Testis (tissue), 5 donors: ENCODE measurements at places on chromosomes 7 and 10. TPM values are rescaled to one million over a fixed set of nuclear protein-coding genes. Genes with fewer than 3 reads are reported as not detected.
A peak's percentile ranks its signal among the peaks of the same experiment; 100 is the strongest.

GRCh38 chr10:132616170-132616995, 78.8 kb downstream of the INPP5A start:
- no peak for DNase-seq

TMEM196 gene
- total RNA-seq, result 0.12 TPM

DNA sequence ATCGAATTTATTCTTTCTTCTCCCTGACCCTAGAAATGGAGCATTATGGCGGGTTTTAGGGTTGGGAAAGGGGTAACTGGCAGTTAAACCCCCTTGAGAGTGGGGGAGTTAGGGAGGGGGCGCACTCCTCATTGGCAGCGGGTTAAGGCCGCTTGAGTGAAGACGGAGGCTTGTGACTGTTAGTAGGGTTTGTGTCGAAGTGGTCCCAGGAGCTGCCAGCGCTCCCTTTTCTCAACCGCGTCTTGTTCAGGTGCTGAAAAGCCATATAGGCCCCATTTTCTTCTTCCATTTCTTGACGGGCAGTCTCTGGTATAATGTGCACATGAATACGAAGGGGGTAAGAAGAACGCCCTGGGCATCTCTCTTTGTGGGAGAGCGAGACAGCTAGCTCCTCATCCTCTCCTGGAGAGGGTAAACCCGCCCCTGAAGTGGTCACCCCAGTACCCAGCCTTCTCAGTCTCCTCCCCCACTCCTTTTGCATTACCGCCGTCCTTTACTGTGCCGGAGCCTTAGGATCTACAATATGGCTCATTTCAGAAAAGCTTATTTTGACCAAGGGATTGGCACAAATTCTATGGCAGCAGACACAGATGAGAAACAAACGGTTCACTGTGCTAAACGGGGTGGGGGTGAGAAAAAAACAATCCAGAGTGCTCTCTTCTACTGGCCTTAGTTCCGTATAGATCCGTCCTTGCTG, 836 bp downstream of the KMT2E start:
- peak; percentile 75 for DNase-seq

GRCh38 chr10:114754445-114755320, 66.9 kb upstream of the FHIP2A start:
- DNase-seq, result no peak

GRCh38 chr10:18582803-18583202, 68.6 kb downstream of the NSUN6 start:
- no peak for DNase-seq

POLR2J2 gene
- total RNA-seq, result 10.2 TPM

DNA sequence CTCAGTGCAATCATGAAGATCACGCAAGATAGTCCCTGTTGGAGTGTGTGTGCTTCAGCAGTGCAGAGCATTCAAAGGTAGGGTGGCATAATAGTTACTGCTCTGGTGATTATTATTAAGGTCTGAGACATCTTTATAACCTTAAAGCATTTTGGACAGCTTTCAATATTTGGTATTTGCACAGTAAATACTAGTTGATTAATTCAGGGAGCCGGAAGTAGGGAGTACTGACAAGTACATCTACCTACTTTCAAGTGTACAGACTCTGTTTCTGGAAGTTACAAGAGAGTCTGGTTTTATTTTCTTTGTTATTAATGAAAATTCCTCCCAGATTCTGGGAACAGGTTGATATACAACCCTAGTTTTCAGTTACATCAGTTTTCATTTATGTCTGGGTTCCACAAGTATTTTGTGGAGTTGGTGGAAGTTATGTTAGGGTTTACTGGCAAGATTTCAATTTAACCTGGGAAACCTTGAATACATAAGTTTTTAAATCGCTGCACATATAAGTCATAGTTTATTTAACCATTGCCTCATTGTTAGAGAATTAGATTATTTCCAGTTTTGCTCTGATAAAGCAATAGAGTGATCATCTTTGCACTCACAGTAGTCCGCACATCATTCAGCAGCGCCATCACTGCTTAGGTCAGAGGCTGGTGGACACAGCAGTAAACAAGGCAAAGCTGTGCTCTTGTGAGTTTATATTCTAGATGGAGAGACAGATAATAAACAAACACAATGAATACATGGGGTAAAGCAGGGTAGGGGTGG, 366.6 kb downstream of the REEP3 start:
- no peak for DNase-seq

METTL2B gene
- 27.1 TPM for total RNA-seq

DNA sequence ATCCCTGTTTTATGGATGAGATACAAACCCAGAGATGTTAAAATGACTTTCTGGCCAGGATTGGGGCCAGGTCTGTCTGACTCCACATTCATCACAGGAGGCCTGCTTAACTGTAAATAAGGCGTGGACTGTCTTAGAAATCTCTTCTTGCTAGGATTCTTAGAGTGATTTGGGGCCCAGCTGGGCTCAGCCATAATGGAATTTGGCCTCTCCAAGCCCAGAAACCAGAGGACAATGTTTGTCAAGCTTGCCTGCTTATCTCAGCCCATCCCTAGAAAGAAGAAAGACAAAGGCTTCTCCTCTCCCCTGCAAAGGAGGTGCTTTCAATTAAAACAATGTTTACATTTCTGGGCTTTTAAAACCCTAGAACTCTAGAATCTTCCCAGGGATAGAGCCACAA, 2.9 kb downstream of the HABP2 start:
- no peak for DNase-seq

DNA sequence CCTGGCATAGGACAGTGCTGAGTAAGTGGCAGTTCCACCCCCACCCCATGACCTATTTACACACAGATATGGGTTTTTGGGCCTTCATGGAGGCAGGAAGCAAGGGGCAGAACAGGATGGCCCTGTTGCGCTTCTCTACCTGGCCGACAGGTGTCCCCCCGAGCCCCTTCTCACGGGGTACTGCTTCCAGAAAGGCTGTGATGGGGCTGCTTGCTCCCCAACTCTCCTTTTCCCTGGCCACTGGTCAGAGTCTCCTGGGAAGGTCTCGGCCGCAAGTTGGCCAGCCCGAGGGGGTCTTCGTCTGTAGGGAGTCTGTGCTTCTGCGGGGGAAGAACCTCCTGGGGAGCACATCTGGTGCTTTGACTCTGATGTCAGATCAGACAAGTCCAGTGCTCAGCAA, 139.8 kb upstream of the TNS3 start:
- DNase-seq, result no peak

AZGP1 gene
- total RNA-seq, result 42.1 TPM

DNA sequence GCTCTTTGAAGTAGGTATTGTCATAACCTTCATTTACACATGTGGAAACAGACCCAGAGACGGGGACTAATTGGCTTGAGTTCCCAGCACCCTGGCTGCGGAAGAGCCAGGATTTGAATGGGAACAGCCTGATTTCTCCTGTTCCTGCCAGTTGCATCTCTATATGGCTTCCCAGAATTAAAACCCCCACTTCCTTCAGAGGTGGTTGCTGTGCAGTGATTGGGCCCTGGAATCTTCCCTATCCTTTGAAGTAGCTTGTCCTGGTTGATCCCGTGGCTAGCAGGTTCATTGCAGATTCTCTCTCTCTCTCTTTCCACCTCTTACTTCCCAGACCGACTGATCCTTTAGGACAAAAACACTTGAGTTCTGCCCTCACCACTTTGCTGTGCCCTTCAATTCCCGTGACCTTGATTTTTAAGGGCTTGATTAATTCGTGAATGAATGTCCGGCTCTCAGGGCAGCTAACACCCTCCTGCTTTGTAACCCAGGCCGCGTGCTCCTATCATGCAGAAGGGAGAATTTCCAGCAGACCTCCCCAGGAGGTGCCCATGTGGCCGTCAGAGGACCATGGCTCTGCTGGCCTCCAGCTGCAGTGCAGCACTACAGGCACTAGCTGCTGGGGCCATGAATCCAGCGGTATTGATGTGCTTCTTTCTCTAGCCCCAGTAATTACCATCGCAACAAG, 120.6 kb upstream of the AGK start:
- DNase-seq, result no peak

GRCh38 chr10:102267748-102268147, 22.4 kb downstream of the GBF1 start:
- no peak for DNase-seq

DNA sequence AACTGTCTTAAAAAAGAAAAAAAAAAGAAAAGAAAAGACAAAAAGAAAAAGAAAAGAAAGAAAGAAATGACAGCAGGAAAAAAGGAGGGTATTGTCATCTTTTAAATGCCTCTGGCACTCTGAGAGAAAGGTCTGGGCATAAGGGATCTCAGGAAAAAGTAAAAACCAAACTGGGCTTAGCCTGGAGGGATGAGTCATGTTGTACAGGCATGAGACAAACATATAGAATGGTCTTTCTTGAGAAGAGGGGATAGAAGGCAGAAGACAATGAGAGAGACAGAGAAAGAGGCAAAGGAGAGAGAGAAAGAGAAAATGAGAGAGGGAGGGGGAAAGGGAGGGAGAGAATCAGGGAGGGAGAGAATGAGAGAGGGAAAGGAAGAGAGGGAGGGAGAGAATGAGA, 32.3 kb upstream of the KCNMA1 start:
- DNase-seq, result no peak

DNA sequence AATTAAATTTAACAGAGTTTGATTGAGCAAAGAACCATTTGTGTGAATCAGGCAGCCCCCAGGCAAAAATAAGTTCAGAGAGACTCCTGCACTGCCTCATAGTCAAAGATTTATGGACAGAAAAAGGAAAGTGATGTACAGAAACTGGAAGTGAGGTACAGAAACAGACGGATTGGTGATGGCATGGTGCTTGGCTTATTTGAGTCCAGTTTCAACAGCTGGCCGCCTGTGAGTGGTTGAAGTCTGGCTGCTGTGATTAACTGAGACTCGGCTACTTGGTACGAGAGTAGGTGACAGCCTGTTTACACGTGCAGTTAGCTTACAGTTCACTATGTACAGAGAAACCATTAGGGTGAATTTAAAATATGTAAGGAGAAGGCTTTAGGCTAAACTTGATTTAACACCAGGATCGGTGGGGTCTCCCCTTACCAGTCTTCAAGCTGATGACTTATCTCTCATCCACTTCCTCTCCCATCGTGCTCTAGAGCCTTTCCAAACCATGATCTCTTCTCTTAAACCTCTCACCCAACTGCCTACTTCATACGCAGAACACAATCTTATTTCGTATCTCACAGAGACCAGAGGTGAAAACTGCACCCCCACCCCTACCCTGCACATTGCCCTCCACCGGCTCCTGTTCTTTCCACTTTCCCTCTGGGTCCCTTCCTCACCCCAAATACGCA, 5.0 kb upstream of the MSMB start:
- no peak for DNase-seq

C10orf105 gene
- total RNA-seq, result 0.87 TPM

TYW1B gene
- 8.9 TPM for total RNA-seq

KCNH2 gene
- total RNA-seq, result 230 TPM

CDC14C gene
- 4.7 TPM for total RNA-seq

DNA sequence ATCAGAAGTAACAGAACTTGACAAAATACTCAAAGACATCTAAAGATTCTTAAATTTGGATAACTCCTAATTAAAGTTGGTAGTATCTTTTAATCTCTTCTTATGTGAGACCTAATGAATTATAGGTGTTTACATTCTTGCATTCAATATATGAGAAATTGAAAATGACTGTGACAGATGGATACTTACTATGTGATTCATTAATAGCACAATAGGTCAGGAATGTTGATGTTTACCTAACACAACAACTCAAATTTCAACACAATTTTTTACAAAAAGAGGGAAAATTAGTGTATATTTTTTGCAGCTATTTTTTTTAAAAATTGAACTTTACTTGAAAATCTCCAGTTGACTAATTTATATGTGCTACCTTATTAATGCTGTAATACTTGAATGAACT, 31.7 kb upstream of the MCU start:
- DNase-seq, result no peak

CUL1 gene
- total RNA-seq, result 151 TPM

GJD4 gene
- not detected for total RNA-seq

CADPS2 gene
- total RNA-seq, result 9.9 TPM

DNA sequence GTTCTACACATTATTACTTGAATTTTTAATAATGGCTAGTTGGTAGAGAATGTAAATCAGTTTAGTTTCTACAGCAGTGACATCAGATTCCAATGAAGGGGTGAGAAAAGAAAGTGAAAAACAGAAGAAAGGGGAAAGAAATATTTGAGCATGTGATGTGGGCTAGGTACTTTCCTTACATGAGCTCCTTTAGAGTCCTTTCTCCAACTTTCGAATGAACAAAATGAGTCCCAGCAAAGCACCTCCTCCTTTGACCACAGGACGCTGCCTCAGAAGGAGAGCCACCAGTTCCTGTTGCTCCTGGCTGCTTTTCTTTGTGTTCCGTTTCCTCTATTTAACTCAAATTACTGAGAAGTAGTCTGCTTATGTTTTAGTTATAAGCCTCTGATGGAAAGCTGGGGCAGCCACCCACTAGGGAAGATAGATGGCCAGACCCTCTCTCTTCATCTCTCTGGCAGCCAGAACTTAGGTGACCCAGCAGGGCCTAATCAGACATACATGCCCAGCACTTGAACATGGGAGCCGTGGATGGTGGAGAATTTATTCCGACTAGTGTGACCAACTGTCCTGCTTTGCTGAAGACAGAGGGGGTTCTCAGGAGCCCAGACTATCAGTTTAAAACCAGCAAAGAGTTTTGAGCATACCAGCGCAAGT, 82.4 kb upstream of the NME8 start:
- no peak for DNase-seq

CYP3A7 gene
- not detected for total RNA-seq

STAMBPL1 gene
- 32.3 TPM for total RNA-seq

DNA sequence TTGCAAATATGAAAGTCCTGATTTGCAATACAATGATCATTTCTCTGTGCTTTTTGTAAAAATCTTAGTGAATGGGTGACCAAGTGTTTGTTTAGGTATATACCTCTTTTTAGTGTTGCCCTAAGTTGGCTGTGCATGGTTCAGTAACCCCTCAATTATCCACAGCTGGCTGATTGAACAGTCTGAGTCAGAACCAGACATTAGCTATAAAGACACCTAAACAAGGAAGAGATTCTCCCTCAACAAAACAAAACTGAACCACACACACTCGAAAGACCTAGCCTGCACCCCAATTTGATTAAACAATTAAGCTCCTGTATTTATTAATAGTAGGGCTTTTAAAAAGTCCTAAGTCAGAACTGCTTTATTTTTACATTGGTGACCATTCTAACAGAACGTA, 2.8 kb downstream of the RSBN1L start:
- no peak for DNase-seq

DNA sequence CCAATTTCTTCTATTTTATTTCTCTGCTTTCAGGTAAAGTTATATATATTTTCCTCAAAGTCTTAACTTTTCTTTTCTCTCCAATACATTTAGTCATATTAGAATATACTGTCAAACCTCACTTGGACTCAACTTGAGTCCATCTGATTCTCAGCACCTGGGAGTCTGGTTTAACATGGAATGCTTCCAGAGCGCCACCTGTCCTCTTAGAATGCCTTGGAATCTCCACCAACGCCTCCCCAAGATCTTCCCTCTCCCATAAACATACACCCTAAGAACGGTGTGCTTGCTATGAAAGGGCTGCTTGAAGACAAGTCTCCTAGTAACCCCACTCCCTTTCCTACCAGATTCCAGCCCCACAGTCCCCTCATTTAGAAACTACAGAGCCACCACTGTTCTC, 229.1 kb upstream of the MKLN1 start:
- DNase-seq, result no peak

DNA sequence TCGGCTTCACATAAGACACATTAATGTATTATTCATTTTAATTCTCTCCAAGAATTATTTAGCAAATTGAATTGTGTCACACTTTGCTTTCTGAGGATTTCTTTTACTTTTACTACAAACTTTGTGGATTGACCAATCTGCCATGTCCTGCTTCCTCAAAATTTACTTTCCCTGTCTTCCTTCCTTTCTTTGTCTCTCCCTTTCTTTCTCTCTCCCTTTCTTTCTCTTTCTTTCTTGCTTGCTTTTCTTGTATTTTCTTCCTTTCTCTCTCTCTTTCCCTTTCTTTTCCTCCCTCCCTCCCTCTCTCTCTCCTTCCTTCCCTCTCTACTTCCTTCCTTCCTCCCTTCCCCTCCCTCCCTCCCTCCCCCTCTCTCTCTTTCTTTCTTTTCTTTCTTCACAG, 37.8 kb downstream of the SP8 start:
- no peak for DNase-seq

HOXA9 gene
- 0.39 TPM for total RNA-seq
